ENCODE measurements at places on chromosomes 6 and 20.

DNA sequence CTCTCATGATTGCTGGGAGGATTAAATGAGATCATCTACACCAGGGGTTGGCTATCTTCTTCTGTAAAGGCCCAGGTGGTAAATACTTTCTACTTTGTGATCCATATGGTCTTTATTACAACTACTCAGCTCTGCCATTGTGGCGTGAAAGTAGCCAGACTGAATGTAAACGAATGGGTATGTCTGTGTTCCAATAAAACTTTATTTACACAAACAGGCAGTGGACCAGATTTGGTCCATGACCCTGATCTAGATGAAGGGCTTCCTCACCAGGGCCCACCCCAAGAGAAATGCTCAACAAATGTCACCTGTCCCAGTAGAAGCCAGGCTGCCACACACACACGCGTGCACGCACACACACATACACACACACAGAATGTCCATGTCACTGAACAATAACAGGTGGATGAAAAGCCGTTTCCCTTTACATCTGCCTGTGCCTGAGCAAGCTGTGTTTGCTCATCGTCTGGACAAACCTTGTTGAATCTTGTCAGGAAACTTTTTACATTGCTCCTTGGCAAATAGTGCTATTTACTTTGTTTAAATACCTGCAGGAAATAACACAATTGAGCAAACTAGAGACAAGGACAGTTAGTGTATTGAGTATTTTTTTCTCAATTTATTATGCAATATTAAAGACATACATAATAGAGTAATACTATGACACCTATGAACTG, 114.3 kb downstream of the EYA2 start:
- no peak for DNase-seq

DNA sequence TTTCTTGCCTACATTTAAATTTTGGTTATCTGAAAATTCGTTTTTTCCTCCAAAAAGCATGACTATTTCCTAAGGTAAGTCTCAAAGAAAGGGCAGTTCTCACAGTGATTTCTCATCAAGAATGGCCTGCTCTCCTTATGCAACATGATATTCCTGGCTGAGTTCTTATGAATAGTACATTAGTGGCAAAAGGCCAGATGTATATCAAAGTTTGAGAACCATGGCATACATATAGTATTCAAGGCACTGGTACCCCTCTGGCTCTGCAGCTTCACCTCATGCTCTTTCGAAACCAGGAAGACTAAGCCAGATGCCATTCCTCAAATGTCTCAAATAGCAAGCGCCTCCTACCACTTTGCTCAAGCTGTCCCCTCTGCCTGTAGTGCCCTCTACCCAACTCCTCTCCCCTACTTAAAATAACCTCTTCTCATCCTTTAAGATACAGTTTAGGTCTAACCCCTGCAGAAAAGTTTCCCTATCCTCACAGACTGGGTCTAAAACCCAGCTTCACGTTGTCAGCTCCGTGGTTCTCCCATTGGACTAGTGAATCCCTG, 280.3 kb downstream of the HACE1 start:
- DNase-seq = no peak

GRCh38 chr6:41707565-41708200, 27.7 kb downstream of the TFEB start:
- DNase-seq = no peak

- DNase-seq = no peak
These were observed 180.5 kb downstream of the OGFRL1 start for GRCh38 chr6:71468841-71469700.

GRCh38 chr20:16444057-16444777, 129.0 kb downstream of the KIF16B start:
- no peak for DNase-seq

DNA sequence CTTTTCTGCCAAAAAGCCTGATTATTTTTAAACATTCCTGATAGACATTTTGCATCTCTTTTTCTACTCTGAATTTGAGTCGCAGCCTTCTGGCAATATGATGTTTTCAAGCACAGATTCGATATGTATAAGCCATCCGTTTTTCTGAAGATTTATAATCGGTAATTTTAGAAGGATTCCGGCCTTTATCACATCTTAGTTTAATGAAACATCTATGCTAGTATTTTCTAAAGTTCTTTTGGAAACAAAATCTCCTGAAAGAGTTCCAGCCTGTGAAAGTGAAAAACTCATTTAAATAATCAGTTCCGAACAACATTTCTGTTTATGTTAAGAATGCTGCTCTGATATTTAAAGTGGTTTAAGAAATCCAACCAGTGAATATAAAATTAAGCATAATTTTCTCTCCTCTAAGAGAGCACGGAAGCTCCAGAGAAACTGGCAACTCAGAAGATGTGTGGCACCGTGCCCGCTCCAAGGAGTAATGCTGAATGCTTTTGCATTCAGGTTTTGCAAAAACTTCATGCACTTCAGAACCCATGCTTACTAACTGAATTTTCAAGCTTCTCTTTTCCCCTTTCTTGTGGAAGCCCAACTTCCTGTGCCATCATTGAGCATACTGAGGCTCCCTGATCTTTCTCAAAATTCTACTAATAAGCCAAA, 20.7 kb downstream of the NDUFAF4 start:
- no peak for DNase-seq

- DNase-seq = no peak
These were observed 107.4 kb upstream of the ADGRB3 start for GRCh38 chr6:68527691-68528090.

DNA sequence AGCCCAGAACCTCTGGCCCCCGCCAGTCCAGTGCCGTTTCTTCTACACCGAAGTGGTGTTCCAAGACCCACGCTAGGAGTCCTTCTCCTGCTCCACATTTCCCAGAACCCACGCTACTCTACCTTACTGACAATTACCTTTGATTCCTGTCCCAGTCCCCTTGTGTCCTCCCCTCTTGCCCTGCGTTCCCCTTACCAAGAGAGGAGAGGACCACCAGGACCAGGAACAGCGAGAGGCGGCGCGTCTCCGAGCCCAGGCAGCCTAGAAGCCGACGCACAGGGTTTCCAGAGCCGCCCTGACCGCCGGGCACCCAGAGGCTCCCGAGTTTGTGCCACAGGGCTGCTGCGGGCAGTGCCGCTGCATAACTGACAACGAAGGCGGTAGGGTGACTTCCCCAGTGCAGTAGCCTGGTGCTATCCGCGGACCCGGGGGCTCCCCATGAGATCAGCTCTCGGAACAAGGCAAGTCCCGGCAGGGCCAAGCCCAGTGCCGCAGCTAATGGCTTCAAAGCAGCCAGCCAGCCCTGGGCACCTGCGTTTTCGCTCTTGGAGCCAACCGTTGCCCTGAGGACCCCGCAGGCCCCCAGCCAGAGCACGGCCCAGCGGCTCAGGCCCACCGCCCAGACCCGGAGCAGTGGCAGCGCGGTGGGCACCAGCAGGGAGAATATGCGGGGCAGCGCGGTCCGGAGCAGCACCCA, 512 bp downstream of the TAP1 start:
- no peak for DNase-seq

GRCh38 chr6:13044390-13044789, 283.9 kb downstream of the TBC1D7 start:
- peak; percentile 15 for DNase-seq

DNA sequence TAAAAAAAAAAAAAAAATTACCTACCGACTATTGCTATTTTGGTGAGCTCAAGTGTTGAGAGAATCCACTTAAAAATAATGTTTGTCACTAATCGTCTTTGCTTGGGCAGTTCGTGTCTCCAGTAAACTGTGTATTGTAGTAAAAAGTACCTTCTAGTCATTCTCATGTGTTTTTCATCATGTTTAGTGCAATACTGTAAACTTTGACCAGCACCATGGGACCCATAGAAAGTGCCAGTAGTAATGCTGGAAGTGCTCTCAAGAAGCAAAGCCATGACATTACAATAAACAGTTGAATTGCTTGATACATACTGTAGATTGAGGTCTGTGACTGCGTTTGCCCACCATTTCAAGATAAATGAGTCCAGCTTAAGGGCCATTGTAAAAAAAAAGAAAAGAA, 395.2 kb downstream of the BCKDHB start:
- no peak for DNase-seq

DNA sequence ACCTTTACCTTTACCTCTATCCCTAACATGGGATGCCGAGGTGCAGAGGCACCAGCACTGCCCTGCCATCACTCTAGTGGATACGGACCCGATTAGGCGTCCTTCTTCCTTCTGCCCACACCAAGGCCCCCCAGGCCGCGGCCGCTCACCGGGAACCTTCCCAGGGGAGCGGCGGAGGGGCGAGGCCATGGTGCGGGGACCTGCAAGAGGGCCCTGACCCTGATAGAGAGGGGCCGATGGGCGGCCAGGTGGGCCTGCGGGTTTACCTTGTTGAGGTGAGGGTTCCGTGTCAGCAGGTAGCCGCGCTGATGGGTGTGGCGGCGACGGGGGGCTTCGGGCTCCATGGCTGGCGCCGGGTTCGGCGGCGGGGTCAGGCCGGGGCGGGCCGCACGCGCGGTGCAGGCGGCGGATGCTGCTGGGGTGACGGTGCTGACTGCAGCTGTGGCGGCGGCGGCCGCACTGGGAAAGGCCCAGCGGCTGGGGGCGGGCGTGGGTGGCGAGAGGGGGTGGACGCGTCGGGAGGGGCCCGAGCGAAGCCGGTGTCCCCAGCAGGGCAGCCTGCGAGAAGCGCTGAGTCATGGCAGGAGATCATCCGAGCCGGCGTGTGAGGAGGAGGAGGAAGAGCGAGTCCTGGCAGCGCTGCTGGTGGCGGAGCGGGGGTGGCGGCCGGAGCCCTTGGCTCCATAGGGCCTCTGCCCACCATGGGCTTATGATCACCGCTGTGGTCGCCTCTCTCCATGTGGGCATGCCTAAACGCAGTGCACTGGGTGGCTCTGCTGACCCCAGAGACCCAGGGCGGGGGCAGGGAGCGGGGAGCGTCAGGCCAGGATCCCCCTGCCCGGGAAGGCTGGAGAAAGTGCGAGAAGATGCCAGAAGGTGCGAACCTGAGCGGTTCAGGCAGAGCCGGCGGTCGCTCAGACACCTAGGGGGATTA, at the start of gene ME1:
TSS of gene ME1 (minus strand) at position 441 of the 934 bp plus-strand sequence. CDS start at position 344, 97 bp downstream.
- DNase-seq = no peak

- DNase-seq = no peak
These were observed 91.7 kb downstream of the CD24 start for GRCh38 chr6:106882601-106883518.

DNA sequence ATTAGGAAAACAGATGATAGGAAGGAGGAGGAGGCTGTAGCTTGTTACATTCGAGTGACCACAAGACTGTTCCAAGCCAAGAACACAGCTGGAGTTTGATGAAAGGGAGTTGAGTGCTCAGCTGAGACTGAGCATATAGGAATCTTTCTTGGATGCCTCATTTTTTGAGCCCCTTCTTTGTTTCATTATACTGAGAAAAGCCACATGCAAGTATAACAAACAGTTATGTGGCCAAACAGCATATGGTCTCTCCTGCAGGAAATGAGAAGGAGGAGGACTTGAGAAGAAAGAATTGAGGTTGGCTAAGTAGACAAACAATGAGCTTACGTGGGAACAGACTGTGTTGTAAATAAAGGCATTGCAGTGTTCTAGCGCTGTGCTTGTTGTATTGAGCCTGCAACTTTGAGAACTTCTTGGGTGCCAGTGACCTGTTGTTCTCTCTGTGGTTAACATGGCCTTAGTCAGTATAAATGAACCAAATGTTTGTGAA, 78.3 kb downstream of the AKAP7 start:
- DNase-seq = no peak

DNA sequence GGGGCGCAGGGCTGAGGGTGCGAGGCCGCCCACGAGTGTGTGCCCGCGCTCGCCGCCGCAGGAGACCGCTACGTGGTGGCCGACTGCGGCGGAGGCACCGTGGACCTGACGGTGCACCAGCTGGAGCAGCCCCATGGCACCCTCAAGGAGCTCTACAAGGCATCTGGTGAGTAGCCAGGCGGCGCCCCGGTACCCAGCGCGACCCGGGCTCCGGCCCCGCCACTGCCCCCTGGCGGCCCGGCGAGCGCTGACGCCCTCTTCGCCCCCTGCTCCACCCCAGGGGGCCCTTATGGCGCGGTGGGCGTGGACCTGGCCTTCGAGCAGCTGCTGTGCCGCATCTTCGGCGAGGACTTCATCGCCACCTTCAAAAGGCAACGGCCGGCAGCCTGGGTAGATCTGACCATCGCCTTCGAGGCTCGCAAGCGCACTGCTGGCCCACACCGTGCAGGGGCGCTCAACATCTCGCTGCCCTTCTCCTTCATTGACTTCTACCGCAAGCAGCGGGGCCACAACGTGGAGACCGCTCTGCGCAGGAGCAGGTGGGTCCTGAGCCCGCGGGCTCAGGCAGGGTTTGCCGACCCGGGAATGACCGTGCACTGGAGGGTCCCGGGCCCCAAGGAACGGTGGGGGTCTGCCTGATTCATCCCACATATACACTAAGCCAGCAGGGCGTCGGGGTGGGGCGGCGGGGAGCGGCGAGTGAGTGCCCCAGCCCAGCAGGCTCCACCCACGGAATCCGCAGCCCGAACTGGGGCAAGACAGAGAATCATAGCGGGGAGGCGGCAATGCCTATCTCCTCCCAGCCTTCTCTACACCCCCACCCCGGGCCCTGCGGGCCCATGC, 17.4 kb downstream of the HSPA12B start:
- DNase-seq = no peak

DNA sequence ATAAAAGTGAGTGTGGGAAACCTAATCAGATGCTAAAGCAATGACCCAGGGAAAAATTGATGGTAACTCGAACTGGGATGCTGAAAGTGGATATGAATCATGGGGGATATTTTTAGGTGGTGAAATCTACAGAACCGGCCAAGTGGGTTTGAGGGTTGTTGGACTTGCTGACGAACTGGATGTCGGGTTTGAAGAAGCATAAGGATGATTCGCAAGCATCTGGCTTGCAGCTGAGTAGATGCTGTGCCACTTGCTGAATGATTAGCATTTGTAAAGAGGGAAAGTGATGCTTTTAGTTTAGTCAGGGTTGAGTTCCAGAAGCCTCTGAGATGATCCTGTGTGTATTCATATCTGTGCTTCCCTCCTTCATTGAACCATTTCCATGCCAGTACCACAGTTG, 54.9 kb downstream of the UBR2 start:
- DNase-seq = peak; percentile 22

DNA sequence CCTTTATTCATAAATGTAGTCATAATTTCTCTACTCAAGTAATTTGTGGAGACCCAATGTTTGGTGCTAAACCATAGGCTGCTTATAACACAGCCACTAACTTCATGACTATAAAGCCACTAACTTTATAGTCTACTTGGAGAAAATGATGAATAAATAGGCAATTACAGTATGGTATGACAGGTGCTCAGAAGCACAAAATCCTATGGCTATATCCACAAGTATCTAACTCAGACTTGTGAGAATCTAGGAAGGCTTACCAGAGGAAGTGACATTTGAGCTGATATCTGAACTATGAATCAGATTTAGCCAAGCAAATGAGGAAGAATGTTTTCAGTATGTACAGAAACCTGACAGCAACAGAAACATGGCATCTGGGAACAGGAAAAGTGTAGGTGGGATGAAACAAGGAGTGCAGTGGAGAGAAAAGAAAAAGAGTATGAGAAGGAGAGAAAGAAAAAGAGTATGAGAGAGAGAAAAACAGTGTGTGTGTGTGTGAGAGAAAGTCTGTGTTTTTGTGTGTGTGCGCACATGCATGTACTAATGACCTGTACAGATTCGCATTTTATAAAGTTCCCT, 59.9 kb downstream of the REV3L start:
- no peak for DNase-seq
